SK-N-DZ (cell line): ENCODE measurements at places on chromosomes 5 and 9.

DNA sequence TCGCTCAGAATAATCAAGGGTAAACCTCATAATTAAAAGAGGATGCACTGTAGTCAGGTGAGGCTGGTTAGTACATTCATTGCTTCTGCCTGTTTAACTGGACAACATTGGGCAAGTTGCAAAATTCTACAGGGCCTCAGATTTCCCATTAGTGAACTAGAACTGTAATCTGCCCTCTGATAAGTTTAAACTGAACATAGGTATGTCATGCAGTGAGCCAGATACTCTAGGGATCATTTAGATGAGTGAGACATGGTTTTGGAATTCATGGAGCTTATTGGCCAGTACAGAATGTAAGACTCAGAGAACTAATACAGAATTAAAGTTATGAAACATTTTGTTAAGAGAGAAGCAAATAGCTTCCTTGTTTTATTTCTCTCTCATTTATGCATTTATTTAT is 35.9 kb downstream of the RNF44 start:
- DNase-seq: no peak

GRCh38 chr9:71676460-71676859 is 91.9 kb downstream of the CEMIP2 start:
- no peak for DNase-seq

DNA sequence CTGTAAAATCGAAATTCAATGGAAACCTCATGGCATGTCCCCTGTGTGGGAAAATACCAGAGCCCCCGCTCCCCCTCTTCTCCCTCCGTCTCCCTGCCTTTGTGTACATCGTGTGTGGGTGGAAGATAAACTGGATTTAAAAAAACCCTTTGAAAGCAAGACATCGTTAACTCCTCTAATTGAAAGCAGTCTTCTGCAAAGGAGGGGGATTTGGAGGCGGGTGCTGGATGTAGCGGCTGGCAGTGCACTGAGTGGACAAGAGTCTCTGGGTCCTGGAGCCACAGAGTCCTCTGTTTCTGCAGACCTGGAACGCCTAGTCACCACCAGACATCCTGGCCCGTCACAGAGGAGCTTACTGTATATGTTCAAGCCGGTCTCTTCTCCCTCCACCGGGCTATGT is 169.4 kb downstream of the PAPPA start:
- DNase-seq: peak; percentile 33

GRCh38 chr9:95623640-95624039 is 106.9 kb upstream of the PTCH1 start:
- DNase-seq: no peak

GRCh38 chr9:127495884-127496555 is 44.7 kb downstream of the LRSAM1 start:
- DNase-seq: peak; percentile 40

- DNase-seq: no peak
Observed at GRCh38 chr9:129068990-129069861, 11.7 kb upstream of the DOLPP1 start.

DNA sequence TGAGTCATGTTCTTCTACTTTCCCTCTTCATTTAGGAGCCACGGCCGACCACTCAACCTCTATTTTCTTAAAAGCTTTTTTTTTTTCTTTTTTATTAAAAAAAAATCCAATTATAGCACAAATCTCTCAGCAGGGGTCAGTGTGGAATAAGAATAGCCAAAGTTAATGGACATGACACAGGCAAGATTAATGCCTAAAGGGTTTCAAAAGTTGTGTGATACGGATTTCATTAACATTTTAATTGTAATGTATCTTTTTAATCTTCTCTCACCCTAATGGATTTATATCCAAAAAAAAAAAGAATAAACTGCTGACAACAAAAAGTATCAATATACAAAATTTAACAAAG is 5.4 kb downstream of the NACC2 start:
- DNase-seq: no peak

DNA sequence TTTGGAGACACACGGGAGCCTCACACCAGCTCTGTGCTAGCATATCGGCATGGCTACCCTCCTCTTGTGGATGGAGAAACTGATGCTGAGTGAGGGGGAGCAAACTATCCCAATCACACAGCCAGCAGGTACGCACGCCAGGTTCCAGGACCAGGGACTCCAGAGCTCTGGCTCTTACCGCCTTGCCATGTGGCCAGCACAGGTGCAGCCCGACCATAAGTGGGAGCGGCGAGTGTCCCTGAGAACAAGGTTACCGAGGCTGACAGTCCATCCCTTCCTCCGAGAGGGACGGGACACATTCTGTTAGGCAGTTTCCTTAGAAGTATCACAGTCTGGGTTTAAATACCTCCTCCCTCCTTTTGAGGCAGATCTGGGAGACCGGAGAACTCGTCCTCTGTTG is 86.0 kb downstream of the PAX5 start:
- no peak for DNase-seq

GRCh38 chr9:22731786-22732185 is 285.2 kb downstream of the DMRTA1 start:
- no peak for DNase-seq

DNA sequence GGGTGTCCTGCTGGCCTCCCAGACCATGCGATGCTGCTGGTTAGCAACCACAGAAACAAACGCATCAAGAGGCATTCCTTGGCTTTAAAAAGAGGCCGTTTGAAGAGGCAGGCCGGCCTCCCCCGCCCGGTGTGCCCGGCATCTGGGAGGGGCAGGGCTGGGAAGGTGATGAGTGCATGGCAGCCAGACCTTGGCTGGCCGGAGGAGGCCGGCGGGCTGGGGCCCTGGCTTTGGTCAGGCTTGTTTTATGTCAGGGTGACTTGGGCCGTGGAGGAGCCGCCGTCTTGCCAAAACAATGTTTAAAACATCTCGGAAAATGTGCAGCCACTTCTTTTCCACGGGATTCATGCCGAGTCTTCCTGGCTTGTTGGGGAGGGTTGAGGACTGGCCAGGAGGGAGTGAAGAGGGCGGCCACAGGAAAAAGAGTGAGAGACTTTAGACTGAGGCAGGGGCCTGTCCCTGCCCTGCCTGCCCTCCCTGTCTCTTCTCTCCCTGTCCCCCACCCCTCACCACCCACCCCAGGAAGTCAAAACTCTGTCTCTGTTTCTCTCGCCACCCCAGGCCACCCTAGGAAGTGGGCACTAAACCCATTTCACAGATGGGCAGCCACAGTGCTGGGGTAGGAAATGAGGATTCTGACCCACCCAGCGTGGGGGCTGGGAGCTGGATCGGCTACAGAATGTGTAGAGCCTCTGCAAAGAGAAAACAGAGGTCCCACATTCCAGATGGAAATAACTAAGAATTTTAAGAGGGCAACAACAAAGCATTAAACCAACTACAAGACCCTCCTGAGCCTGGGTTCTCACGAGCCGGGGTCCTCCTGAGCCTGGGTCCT is 143.0 kb downstream of the RXRA start:
- DNase-seq: no peak

DNA sequence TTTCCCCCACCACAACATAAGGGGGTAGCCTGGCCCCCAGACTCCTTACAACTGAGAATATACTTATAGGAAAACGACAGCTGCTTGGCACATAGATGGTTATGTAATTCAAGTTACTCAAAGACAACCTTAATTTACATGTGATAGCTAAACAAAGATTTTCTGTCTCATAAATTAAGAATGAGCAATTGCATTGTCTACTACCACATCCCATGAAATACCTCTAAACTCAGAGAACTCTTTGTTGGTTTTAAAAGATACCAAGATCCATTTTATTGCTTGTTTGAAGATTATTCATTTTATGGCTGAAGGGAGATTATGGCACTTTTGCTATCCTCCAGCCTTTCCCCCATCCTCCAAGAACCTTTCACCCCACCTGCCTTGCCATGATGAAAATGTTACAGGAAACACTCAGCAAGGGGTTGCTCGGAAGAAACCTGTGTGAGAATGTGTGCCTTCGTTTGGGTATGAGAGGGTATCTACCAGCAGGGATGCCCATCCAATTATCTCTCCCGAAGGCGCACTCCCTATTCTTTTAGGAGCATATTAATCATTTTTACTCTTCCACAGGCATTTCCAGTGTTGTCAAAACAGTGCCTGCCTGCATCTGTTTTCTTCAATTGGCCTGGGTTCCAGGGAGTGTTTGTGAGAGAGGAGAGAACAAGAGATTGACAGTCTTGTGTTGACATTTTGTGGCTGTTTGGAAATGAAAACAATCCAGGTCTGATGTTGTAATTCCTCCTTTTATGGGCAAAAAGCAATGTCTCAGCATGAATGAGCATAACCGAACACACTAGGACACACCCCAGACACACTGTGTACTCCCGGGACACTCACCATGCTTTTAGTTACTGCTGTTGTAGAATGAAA is 208.0 kb upstream of the ANKRD55 start:
- no peak for DNase-seq

DNA sequence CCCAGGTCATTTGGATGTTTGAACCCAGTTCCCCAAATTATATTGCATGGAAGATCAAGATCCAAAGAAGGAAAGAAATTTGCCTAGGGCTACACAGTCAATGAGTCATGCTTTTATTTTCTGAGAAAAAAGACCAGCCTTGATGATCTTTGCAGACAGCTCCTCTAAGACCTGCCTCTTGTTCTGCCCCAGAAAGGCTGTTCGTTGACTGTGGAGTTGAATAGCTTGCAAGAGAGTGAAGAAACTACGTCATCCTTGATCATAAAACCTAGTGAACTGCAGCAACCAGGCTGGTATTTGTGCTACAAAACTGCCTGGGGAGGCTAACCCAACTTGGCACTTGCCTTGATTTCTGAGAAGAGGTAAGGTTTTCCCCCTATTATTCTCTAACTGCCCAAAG is 263.9 kb downstream of the PAPPA start:
- no peak for DNase-seq

- no peak for DNase-seq
Observed at GRCh38 chr5:112914584-112914983, 7.4 kb downstream of the REEP5 start.

DNA sequence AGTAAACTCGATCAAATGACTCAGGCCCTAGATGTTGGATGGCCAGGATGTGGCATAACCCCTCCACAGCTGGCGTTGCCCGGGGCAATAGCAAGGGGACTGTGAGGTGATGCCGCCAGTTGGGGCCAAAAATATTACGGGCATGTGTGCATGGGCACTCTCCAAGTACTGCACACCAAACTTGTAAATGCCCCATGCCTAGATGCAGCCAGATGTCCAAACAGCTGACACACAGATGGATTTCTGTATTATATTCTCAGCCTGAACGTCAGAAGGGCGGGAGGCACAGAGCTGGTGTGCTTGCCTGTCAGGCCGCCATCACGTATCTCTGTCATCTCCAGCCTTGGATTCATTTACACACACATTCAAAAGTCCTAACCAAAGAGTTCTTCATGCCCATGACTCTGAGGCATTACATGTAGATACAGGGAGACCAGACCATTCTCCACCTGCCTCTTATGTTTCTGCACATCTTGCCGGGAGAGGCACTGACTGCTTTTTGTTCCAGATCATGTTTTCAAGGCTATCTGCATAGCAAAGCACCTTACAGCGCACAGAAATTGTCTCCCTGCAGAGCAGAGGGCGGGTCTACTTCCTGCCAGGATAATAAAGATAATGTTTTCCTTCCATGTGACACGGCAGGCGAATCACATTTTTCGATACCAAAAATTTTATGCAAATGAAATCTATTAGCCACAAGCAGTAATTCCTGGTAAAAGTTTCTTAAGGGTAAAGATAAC is 200.9 kb upstream of the ADAMTS16 start:
- DNase-seq: no peak

DNA sequence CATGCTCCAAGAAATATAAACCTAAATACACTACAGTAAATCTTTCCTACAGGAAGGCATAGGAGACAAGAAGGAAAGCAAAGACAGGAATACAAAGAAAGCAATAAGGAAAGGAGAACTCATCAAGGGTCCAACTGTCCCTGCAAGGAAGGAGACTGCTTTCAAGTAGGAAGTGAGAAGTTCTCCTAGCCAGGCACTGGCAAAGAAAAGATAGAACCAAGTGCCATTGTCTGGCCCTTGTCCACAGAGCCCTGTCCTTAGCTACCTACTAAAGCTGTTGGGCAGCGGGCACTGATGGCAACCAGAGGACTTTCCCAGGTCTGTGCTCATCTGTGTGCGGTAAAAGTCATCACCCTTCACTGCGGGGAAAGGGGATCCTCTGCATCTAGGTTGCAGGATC is 108.2 kb downstream of the KLHL3 start:
- DNase-seq: no peak

GRCh38 chr5:144086295-144086694 is 84.2 kb downstream of the YIPF5 start:
- no peak for DNase-seq

- DNase-seq: no peak
Observed at GRCh38 chr5:178785999-178786398, 55.5 kb upstream of the ZNF354A start.

DNA sequence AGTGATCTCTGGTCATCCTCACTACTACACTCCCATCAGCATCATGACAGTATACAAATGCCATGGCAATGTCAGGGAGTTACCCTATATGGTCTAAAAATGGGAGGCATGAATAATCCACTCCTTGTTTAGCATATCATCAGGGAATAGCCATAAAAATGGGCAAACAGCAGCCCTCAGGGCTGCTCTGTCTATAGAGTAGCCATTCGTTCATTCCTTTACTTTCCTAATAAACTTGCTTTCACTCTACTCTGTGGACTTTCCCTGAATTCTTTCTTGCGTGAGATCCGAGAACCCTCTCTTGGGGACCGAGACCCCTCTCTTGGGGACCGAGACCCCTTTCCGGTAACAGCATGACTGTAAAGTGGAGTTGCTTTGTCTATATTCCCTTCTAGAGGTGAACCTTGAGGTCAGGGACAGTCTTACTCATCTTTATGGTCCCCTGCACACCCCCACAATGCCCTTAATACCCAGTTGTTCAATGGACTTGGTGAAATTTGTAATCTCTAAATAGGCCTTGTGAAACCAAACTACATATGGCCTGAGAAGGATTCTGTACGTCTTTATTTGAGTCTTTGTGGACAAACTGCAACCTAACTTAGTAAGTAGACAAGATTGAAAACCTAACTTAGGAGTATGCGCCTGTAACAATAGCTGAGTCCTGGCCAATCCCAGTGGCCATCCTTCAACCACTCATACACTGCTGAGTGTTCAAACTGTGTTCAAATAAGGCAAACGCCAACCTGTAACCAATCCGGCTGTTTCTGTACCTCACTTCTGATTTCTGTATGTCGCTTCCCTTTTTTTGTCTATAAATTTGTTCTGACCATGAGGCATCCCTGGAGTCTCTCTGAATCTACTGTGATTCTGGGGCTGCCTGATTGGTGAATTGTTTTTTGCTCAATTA is 32.3 kb upstream of the UBTD2 start:
- no peak for DNase-seq

DNA sequence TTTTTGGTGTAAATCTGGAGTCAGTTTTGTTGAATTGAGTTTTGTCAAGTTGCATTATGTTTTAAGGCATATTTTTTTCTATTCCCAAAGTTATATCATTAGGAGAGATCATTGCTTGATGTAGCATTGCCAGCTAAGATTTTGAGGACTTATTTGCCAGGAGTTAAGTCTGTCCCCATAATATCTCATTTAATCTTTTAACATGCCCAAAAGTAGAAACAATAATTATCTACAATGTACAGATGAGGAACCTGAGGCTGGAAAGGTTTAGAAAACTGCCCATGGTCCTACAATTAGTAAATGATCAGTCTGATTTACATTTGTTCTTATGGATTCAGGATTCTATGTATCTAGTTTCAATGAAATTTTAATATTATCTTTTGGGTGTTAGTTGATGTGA is 4.7 kb downstream of the NIPBL start:
- no peak for DNase-seq

GRCh38 chr9:107246259-107247254 is 36.5 kb upstream of the RAD23B start:
- DNase-seq: no peak

GRCh38 chr9:91395553-91396471 is 27.8 kb downstream of the NFIL3 start:
- no peak for DNase-seq
